ENCODE measurements at places on chromosomes 5 and 9.

- DNase-seq: no peak
Observed at GRCh38 chr5:28864006-28864405, 1825.6 kb upstream of the CDH9 start.

DNA sequence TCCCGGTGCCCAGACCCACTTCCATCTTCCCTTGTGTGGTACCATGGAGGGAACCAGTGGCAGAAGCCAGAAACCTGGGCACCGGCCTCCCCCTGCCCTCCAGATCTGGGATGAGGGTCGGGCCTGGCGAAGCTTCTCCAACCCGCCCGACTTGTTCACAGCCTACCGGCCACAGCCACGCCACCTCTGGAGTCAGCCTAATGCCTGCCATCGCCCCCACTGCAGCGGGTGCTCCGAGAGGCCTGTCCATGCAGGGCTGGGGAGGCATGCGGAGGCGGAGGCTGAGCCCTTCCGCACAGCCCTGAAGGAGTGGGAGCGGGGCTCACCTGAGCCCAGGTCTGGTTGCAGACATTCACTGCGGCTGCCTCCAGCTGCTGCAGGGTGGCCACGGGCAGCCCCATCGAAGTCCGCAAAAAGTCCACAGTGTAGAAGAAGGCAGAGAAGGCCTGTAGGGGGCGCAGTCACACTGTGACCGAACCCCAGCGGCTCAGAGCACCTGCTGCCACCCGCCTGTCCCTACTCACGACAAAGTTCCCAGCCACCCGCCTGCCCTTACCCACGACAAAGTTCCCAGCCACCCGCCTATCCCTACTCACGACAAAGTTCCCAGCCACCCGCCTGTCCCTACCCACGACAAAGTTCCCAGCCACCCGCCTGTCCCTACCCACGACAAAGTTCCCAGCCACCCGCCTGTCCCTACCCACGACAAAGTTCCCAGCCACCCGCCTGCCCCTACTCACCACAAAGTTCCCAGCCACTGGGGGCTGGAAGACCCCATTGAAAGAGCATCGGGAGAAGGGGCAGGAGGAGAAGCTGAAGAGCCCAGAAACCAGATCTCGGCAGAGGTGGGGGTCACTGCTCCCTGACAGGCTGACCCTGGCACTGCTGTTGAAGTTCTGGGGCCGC lies 3.8 kb upstream of the NPDC1 start:
- peak; percentile 65 for DNase-seq

- no peak for DNase-seq
Observed at GRCh38 chr9:121852651-121853616, 201.5 kb downstream of the DAB2IP start.

DNA sequence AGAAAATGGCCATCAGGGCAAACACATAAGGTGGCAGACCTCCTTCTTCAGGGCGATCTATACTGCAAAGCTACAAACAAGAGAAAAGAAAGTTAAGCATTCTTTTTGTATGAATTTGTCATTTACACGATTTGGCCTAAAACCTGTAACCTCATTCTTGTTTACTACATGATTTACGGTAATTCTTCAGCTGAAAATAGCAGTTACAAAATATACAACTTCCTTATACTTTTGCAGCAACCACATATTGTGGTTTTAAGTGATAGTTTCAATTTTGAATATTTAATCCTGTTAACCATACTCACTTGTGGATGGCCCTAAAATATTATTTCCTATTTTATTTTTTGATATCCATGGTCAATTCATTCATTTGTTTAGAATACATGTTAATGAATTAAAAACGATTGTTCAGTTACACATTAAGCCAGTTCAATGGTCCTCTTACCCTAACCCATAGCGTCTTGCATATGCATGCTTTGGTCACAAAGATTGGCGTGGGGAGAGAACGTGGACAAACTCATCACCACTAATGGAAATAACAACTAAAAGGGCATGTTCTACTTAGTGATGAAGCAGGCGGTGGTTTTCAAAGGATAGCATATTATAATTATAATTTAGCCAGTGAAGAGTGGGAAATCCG lies 16.6 kb downstream of the TUT7 start:
- no peak for DNase-seq

DNA sequence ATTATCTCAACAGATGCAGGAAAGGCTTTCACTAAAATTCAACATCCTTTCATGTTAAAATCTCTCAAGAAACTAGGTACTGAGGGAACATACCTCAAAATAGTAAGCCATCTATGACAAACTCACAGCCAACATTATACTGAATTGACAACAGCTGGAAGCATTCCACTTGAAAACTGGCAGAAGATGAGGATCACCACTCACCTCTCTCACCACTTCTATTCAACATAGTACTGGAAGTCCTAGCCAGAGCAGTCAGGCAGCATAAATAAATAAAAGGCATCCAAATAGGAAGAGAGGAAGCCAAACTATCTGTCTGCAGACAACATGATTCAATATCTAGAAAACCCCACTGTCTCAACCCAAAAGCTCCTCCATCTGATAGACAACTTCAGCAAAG lies 203.6 kb upstream of the GRAMD2B start:
- DNase-seq: no peak

DNA sequence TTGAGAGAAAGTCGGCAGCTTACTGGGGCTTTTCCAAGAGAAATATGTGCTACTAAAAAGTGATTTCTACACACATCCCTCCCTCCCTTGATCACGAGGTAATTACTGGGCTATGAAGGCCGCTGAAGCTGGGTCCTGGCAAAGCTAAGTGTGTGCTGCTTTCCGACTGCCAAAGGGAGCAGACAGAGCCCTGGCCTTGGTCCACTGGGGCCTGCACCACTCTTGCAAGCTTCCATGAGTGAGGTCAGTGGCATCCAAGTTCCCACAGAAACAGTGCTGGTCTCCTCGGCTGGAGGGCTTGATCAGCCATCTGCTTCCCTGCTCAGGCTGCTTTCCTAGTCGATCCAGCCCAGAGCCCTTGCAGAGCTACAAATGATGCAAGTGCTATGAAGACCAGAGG lies 154.8 kb upstream of the LHFPL2 start:
- no peak for DNase-seq

GRCh38 chr5:33824516-33825195 lies 67.1 kb downstream of the ADAMTS12 start:
- DNase-seq: no peak

- DNase-seq: peak; percentile 87
Observed at GRCh38 chr5:132410451-132411303, 41.2 kb downstream of the SLC22A5 start.

- DNase-seq: no peak
Observed at GRCh38 chr9:82988488-82988887, 74.5 kb downstream of the RASEF start.

- DNase-seq: peak; percentile 28
Observed at GRCh38 chr5:123610665-123611405, 98.9 kb downstream of the CSNK1G3 start.

DNA sequence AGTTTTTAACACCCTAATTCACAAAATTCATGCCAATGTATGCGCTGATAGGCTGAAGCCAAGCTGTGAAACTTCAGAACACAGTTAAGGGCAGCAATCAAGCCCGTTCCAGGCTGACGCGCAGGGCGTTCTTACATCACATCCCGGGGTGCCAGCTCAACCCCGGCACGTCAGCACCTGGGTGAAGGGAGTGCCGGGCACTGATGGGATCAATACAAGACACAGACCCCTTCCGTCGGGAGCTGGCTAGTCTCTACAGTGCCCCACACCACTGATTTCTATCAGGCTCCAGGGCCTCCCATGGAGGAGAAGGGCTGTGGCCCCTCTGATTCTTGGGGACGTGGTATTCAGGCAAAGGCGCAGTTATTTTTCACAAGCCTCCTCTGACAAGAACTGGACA lies 12.0 kb downstream of the BARHL1 start:
- DNase-seq: no peak

Measured in CD4-positive, alpha-beta T cell treated with Interleukin-6 for 4 hours (primary cell).